ENCODE measurements at places on chromosomes 12 and 14. TPM values are rescaled to one million over a fixed set of nuclear protein-coding genes. Genes with fewer than 3 reads are reported as not detected.

Gene PLBD1
- 18.1 TPM for total RNA-seq

Gene CMKLR1
- total RNA-seq, result 10.0 TPM

DNA sequence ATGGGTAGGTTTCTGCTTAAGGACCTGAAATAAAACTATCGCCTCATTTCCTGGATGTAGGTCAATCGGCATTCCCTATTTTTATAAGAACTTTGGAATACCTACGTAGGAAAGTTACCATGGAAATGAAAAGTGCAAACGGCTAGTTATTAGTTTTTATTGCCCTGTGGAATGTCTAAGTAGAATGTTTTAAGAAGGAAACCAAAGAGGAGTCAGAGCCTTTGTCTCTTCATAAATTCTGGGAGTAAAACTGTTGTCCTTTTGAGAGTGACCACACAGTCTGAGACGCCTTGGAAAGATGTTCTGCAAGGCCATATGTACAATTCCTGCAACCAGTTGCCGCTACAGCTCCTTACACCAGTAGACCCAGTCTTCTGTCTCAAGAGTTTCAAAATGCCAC lies 176.0 kb upstream of the SEL1L start:
- DNase-seq, result no peak

DNA sequence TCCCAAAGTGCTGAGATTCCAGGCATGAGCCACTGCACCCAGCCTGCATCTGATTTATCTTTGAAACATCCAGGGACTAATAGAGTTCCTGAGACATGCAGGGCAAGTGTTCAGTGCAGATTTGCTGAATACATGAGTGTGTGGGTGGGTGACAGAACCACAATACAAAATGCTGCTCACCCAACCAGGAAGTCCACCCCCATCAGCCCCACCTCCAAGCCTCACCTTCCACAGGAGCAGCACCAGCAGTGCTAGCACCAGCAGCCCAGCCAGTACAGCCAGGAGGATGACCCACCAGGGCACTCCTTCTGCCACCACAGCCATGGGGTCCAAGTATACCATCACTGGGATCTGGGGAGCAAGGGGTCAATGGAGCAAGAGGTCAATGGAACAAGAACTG lies 20.0 kb downstream of the ITGA7 start:
- no peak for DNase-seq

GRCh38 chr14:74702293-74702692 lies 10.6 kb downstream of the AREL1 start:
- DNase-seq, result no peak

Measured in skin of body (tissue), 3 donors.